NCI-H2171 (cell line): ENCODE measurements at places on chromosomes 5 and 9.

- no peak for DNase-seq
Observed at GRCh38 chr9:103627731-103628130, 466.4 kb upstream of the SMC2 start.

GRCh38 chr5:35954175-35954574, 15.8 kb upstream of the CAPSL start:
- DNase-seq = no peak

- DNase-seq = peak; percentile 23
Observed at GRCh38 chr5:43010935-43011315, 29.2 kb downstream of the ANXA2R start.

DNA sequence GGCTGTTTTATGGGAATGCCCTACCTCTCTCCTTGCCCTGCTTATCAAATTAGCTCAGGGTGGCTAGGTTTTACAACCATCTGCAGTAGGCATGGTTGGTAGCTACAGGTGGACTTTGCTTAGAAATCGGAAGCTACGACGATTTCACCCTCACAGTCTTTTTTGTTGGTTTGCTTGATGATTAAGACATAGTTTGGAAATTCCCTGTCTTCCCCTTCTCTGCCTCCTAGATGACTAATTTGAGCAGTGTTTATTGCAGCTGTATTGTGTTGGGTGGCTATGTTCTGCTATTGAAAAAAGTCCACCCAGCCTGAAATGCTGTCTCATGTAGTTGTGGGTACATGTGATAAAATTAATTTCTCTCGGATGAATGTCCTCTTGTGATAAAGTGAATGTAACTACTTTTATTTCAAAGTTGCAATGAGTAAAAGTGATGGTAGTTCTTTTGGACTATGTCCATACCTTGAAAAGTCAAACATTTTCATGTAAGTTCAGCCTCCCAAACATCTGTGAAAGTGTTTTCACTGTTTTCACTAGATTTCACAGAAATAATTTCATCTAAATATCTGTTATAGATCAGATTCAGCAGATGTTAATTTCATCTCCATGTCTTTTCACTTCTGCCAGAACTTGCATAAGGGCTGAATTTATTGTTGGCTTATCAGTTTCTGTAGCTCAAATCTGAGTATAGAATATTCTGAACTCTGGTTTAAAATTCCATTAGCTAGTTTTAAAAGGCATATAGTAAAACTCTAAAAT, 37.3 kb upstream of the FYB1 start:
- no peak for DNase-seq
